Fibroblast of the conjunctiva (primary cell): ENCODE measurements at places on chromosomes 1 and 21.

DNA sequence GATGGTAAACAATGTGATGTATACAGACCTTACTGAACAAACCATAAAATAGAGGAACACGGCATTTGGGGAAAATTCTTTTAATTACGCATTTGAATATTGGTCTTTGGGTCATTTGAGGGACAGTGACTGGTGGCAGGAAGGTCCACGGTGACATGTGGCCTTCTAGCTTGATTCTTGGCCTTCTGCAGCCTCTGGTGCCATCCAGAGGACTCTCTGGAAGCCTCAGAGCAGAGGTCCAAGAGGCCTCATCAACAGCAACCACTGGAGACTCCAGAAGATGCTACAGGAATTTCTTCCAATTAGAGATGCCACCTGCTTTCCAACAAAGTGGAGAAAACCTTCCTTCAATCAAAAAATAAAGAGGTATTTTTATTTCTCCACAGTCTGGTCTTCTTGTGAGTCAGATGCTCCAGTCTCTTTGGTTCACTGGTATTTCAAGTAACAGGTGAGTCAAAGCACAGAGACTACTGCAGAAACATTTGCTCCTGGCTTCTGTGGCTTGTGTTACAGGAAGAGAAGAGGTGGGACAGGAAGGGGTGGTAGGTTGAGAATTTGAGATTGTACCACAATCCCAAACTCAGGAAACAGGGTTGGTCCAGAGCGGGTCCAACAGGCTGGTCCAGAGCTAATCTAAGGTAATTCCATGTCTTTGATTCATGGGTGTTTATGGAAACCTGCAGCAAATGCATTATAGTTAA is 2.7 kb upstream of the F5 start:
- no peak for DNase-seq

GRCh38 chr1:157278383-157279137 is 140.4 kb upstream of the ETV3 start:
- DNase-seq: no peak

GRCh38 chr1:54350360-54350759 is 55.8 kb downstream of the SSBP3 start:
- no peak for DNase-seq

DNA sequence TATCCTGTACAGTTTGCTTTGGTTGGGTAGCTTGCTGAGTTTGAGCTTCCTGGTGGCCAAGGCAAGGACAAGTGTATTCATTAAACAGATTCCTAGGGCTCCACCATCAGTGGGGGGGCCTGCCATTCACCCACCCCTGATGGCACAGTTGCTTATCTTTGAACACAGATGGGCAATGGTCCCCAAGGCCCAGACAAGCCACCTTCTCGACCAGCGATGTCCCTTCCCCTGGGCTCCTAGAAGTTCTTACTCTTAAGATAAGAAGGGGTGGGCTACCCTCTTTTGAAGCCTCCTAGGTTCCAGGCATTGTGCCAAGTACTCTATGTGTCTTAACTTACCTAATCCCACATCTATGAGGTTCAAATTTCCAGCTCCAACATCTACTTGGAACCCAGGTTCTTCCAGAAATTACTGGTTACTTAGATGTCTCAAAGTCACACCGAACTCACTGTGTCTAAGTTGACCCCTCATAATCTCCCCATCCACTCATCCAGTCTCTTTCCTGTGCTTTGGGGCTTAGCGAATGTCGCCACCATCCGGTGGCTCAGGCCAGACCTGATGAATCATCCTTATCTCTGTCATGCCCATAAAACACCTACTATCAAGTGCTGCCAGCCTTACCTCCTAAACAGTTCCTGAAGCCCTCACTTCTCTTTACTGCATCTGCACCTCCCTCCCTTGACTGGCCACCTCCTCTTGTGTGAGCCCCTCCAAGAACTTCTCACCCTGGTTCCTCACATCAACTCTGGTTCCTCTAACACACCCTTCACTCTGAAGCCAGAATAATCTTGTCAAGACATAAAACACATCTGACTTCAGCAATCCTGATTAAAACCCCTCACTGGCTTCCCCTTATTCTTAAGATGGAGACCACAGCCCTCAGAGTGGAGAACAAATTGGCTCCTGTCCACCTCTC is 50.1 kb downstream of the KLHDC7A start:
- no peak for DNase-seq
